Nephron progenitor cell (in vitro differentiated cells): ENCODE measurements at places on chromosomes 12 and 14.

GRCh38 chr12:98178126-98178525 lies 337.3 kb upstream of the TMPO start:
- H3K27me3 ChIP-seq = peaks cover 10% of the 10 kb centered on the region
- H3K36me3 ChIP-seq = no peaks in the 10 kb centered on the region
- no peak overlapping the region for H3K27ac ChIP-seq
- DNase-seq = no peak

DNA sequence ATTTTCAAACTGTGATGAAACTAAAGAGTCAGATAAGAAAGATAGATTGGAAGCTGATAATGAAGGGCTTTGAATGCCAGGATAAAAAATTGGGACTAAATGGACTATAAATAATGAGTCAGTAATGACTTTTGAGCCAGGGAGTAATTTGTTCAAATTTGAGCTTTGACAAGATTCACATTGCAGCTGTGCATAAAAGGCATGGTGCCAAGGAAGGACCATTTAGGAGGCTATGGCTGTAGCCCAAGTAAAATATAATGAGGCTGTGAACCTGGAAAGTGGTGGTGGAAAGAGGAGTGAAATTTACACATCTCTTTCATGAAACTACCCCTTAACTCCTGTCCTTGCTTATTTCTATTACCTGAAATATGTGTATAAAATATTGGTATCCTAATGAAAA lies 218.5 kb downstream of the SLC6A15 start:
- H3K36me3 ChIP-seq = no peaks in the 10 kb centered on the region
- H3K4me1 ChIP-seq = no peaks in the 10 kb centered on the region
- H3K27ac ChIP-seq = no peak overlapping the region
- DNase-seq = no peak
- no peak overlapping the region for H3K4me3 ChIP-seq
- no peaks in the 10 kb centered on the region for H3K27me3 ChIP-seq

DNA sequence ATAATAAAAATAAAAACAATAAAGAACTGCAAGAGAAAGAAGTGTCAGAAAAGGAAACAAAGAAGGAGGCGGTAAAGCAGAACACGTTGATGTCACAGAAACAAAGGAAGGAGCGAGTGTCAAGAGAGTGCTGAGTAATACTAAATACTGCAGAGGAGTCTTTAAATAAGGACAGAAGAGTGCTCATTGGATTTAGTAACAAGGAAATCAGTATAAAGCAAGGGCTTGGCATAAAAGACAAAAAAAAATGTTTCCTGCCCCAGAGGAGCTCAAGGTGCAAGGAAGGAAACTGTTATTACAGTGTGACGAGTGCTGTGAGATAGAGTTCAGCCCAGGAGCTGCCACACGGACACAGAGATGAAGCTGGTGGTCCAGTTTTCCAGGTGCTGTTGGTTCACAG lies 8.4 kb upstream of the TUBA1A start:
- H3K4me1 ChIP-seq = peaks cover 36% of the 10 kb centered on the region
- H3K27ac ChIP-seq = no peak overlapping the region
- peaks cover 2% of the 10 kb centered on the region for H3K27me3 ChIP-seq
- no peaks in the 10 kb centered on the region for H3K36me3 ChIP-seq
- DNase-seq = no peak

- DNase-seq = no peak
- no peak overlapping the region for H3K27ac ChIP-seq
- peaks cover 24% of the 10 kb centered on the region for H3K4me1 ChIP-seq
- peaks cover 16% of the 10 kb centered on the region for H3K27me3 ChIP-seq
- no peak overlapping the region for H3K4me3 ChIP-seq
- H3K36me3 ChIP-seq = no peaks in the 10 kb centered on the region
Observed at GRCh38 chr14:74551431-74552371, 58.1 kb downstream of the ISCA2 start.

GRCh38 chr14:95489214-95490137 lies 27.0 kb downstream of the SYNE3 start:
- DNase-seq = no peak
- no peak overlapping the region for H3K4me3 ChIP-seq
- no peak overlapping the region for H3K27ac ChIP-seq
- H3K36me3 ChIP-seq = no peaks in the 10 kb centered on the region

- H3K36me3 ChIP-seq = no peaks in the 10 kb centered on the region
- no peak for DNase-seq
- no peak overlapping the region for H3K4me3 ChIP-seq
- no peak overlapping the region for H3K27ac ChIP-seq
- H3K27me3 ChIP-seq = peaks cover 4% of the 10 kb centered on the region
Observed at GRCh38 chr12:93126069-93126474, 197.0 kb upstream of the EEA1 start.

- peaks cover 16% of the 10 kb centered on the region for H3K36me3 ChIP-seq
- DNase-seq = no peak
- peaks cover 33% of the 10 kb centered on the region for H3K4me1 ChIP-seq
- peaks cover 11% of the 10 kb centered on the region for H3K27me3 ChIP-seq
- no peak overlapping the region for H3K27ac ChIP-seq
Observed at GRCh38 chr14:92750994-92751400, 2.6 kb upstream of the LGMN start.

DNA sequence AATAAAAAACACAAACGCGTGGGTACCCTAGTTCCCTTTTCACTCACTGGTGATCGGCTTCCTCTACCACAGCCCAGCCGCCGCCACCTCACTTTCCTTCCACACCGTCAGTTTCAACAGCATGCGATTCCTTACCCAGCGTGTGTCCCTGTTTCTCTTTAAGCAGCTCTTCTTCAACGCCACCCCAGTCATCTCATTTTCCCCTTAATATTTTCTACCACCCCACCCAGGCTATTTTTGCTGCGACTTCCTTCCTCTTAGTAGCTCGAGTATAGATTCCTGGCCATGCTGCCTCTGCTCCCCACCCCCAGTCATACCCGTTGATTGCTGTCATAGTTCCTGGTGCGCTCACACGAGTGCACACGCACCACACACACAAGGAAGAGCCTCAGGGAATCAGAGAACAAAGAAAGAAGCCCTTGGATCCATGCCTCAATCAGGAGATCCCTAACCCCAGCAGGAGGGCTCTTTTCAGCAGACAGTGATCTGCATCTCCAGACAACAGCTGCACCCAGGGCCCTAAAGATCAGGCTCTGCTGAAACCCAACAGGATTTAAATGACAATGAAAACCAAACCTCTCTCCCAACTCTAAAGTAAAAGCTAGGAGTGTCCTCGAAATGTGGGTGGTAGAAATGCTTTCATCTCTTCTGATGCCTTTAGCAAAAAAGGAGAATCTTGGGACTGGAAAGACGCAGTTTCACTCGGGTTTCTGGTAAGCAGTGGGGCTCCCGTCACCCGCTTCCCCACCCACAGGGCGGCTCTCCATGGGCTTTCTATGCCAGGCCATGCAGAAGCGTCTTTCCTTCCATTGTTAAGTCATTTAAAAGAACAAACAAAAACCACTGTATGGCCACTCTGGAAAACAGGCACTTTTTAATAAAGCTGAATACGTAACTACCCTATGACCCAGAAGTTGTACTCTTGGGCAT lies 23.8 kb downstream of the VPS37B start:
- peak overlapping the region; percentile 61 for H3K4me3 ChIP-seq
- no peak for DNase-seq
- peaks cover 26% of the 10 kb centered on the region for H3K36me3 ChIP-seq
- H3K4me1 ChIP-seq = peaks cover 45% of the 10 kb centered on the region
- H3K27me3 ChIP-seq = peaks cover 19% of the 10 kb centered on the region
- peak overlapping the region; percentile 39 for H3K27ac ChIP-seq

- no peak overlapping the region for H3K27ac ChIP-seq
- peaks cover 32% of the 10 kb centered on the region for H3K27me3 ChIP-seq
- H3K4me3 ChIP-seq = no peak overlapping the region
- no peak for DNase-seq
- peaks cover 12% of the 10 kb centered on the region for H3K36me3 ChIP-seq
Observed at GRCh38 chr12:111285200-111285599, 83.7 kb downstream of the PHETA1 start.

GRCh38 chr12:69661386-69661785 lies 37.7 kb downstream of the BEST3 start:
- H3K27ac ChIP-seq = no peak overlapping the region
- H3K36me3 ChIP-seq = no peaks in the 10 kb centered on the region
- no peaks in the 10 kb centered on the region for H3K27me3 ChIP-seq
- DNase-seq = no peak
- no peak overlapping the region for H3K4me3 ChIP-seq
- H3K4me1 ChIP-seq = peaks cover 25% of the 10 kb centered on the region

DNA sequence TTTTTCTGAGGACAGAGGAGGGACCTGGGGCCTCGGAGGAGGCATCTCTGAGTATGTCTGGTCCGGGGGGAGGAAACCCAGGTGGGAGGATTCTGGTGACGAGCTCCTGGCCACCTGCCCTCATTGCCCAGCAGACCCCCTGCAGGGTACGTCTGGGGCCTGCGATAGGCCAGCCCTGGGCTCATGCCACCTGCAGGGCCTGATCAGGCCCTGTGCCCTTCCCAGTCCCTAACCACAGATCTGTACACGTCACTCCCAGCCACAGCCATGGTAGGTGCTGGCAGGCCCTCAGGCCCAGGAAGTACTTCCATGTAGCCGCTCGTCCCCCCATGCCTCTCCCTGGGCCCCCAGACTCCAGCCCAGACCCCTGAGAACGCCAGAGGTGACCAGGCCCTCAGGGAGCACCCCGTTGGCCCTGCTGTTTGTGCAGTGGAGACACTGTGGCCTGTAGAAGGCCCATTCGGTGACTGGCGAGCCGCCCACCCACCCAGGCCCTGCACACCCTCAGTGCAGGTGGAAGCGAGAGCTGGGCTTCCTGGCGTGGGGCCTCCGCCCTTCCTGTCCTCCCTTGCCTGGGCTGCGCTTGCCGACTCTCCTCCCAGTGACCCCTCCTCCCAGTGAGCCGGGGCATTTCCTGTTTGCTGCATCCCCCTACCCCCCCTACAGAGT lies 5.7 kb downstream of the INF2 start:
- H3K36me3 ChIP-seq = no peaks in the 10 kb centered on the region
- DNase-seq = no peak
- peaks cover 32% of the 10 kb centered on the region for H3K4me1 ChIP-seq
- H3K27me3 ChIP-seq = peaks cover under 1% of the 10 kb centered on the region

DNA sequence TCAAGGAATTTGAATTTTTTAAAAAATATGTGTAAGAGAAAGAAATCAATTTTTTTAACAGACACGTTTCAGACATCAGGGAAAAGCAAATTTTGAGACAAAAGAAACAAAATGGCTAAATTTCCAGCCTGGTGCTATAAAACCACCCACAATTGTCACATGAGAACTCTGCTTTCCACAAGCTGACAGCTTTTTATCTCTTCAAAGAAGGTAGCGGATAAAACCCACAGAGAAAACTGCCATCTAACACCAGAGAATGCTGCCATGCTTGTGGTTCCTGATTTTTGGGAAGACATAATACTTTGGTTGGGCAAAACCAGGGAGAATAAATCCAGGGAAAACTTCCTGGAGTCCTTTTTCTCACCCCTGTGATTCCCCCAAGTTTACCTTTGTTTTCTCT lies 10.3 kb upstream of the ITPR2 start:
- H3K27ac ChIP-seq = no peak overlapping the region
- H3K4me1 ChIP-seq = peaks cover 6% of the 10 kb centered on the region
- DNase-seq = no peak

DNA sequence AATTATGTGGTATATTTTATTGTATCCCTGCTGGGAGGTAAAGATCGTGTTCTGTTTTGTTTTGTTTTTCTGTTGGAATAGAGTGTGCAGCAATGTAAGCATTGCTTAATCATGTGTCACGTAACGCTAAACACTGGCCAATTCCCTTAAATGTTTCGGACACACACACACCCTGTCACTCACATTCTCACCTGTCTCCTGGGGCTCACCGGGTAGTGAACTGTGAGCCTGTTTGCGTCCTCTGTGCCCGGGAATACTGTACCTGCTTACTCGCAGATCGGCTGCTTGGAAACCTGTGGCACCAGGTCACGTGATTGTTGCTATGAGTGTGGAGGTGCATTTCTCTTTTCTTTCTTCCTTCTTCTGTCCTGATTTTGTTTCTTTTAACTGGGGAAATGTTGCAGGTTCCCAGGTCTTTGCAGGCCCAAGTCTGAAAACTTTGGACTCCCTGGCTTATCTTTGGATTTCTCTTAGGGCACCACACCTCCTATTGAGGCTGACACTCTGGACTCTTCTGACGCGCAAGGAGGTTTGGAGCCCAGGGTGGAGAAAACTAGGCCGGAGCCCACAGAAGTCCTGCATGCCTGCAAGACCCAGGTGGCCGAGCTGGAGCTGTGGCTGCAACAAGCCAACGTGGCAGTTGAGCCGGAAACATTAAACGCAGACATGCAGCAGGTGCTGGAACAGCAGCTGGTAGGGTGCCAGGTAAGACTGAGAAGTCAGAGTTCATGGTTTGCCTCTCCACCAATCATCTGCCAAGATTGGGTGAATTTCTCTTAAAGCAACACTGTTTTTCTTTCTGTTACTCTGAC lies 181.1 kb downstream of the ESR2 start:
- peaks cover 11% of the 10 kb centered on the region for H3K36me3 ChIP-seq
- no peaks in the 10 kb centered on the region for H3K4me1 ChIP-seq
- peaks cover 3% of the 10 kb centered on the region for H3K27me3 ChIP-seq
- no peak overlapping the region for H3K4me3 ChIP-seq
- no peak for DNase-seq
- H3K27ac ChIP-seq = peak overlapping the region; percentile 89

DNA sequence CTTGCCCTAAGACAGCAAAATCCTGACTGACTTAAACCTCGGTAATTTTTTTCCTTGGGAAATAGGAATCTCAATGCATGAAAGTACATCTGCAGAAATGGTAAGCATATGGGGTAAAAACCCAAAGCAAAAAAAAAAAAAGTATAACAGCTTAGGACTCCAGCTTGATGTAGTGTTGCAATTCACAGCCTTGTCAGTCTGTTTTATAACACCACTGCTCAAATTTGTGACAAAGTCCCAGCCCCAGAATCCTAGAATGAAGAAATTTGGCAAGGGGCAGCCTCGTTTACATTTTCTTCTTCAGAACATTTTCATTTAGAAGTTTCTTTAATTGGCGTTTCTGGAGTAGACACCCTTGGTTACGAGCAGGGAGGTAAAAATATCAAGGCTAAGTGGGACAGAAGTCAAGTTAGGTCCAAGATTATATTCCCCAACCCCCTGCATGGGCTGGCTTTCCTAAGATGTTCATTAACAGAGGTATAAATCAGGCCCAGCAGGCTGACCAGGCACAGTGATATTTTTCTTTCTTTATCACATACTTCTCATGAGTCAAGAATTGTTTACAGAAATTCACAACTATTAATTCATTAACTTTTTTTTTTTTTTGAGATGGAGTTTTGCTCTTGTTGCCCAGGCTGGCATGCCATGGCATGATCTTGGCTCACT lies 424.0 kb downstream of the RMST start:
- H3K27me3 ChIP-seq = no peaks in the 10 kb centered on the region
- H3K36me3 ChIP-seq = no peaks in the 10 kb centered on the region
- no peak for DNase-seq
- no peak overlapping the region for H3K4me3 ChIP-seq
